Retinal pigment epithelial cell (primary cell): ENCODE measurements at places on chromosomes 2 and 18.

DNA sequence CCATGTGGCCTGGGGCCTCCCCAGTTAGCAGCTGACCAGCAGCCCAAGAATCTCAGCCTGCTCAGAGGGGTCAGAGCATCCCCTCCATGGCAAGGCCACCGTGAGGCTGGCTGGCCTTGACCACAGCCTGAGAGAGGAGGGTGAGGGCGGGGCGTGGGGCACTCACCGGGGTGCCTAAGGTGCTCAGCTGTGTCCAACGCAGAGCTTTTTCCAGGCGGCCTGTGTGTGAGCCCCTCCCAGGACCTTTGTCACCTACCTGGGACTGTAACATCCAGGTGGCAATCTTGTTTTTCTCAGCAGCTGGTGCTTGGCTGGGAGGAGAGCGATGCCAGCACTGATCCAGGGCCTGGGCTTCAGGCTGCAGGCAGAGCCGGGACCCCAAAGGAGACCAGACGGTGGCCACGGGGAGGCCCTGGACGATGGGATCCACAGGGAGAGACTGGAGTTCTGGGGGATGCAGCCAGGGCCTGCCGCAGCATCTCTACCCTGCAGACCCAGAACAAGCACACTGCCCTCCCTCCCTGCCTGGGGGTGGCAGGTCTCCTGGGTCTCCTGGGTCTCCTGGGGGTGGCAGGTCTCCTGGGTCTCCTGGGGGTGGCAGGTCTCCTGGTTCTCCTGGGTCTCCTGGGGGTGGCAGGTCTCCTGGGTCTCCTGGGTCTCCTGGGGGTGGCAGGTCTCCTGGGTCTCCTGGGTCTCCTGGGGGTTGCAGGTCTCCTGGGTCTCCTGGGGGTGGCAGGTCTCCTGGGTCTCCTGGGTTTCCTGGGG, 12.3 kb downstream of the SNED1 start:
- no peak for DNase-seq

GRCh38 chr2:206521115-206521514, 77.8 kb downstream of the ADAM23 start:
- no peak for DNase-seq

GRCh38 chr2:109450574-109451273, 163.0 kb downstream of the SEPTIN10 start:
- DNase-seq: no peak

GRCh38 chr2:154452471-154452870, 246.0 kb upstream of the KCNJ3 start:
- no peak for DNase-seq

DNA sequence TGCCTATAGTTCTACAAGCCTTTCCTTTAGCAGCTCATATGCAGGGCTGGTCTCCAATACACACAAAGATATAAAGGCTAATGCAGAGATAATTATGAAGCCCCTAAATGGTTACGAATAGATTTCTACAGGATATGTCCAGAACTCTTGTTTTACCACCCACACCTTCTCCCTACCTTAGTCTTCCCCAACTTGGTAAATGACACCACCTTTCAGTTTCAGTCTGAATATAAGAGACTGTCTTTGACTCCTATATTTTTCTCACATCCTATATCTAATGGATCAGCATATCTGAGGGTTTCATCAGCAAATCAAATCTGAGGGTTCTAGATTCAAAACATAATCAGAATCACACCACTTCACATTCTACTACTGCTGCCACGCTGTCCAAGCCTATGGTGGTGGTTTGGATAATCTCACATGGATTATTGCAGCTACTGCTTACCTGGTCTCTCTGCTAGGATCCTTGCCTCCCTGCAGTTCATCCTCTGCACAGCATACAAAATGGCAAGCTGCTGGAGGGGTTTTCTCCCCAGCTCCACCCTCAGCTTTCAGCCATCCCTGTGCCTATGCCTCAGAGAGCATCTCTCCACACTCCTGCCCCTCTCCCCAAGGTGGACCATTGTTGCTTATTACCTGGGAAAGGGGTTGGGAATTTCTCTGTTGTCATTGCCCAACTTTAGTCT, 178.0 kb upstream of the SPOPL start:
- no peak for DNase-seq

DNA sequence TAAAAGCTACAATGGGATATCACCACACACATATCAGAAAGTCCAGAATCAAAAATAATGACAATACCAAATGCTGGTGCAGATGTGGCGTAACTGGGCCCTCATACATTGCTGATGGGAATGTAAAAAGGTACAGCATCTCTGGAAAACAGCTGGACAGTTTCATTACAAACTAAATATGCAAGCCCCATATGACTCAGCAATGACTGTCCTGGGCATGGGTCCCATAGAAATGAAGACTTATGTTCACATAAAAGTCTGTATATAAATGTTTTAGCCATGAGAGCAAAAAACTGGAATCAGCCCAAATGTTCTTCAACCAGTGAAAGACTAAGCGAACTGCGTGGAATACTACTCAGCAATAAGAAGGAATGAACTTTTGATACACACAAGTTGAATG, 56.7 kb downstream of the ALPK2 start:
- DNase-seq: no peak
